Stimulated activated CD4-positive, alpha-beta T cell treated with anti-CD3 and anti-CD28 coated beads, Interleukin-12 subunit alpha, Interleukin-12 subunit beta, amount 100 ng/mL, for 48 hours (primary cell): ENCODE measurements at places on chromosomes 12 and 14.

DNA sequence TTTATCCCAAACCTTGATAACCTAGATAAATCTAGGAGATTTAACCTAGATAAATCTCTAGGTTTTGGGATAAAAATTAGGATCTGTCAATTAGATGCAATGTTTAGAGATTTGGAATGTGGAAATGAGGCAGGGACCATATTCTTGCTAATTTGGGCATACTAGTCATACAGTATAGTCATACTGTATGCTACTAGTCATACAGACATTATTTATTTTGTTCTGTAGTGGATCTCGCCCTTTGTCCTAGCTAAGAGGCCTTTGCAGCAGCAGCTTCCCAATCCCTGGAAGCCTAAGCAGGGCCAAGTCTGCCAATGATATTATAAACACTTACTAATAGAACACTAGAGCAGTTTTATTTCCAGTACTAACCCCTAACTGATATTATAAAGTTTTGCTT, 136.4 kb downstream of the CEP128 start:
- no peak for DNase-seq

DNA sequence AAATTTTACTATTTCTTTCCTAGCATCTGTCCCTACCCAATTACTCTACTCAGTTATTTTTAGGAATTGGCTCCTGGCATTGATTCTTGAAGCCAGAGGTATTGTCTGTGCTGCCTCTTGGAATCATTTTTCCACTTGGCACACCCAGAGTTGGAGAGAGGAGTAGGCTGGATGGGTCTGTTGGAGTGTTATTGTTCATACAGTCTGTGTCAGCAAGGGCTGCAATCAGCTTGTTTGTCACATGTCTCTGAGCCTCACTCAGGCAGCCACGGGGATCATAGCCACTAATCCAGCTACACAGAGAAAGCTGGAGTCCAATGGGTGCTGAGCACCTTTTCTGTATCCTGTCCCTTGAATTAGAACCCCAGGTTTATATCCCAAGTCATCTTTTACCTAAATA, 176.0 kb upstream of the DYRK2 start:
- no peak for DNase-seq

DNA sequence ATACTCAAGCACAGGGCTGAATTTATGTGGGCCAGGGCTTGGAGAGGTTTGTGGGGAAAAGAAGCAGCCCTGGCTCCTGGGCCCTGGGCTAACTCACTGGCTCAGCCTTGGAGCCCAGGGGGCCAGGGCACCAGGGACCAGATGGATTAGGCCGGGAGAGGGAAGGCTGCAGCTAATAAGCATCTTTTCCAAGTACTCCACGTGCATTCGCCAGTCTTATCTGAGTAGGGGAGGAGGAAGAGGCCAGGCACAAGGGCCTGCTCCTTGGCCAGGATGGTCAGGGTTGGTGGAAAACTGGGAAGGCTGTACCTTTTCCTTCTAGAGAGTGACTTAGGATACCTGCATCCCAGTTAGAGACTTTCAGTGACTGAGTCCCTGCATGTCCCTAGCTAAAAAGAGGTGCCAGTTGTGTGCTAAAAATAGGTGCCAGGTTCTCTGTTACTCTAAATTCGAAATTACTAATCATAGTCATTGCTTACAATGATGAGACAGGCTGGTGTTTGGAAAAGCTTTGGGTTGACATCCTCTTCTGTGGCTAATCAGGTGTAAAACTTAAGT, 1.3 kb downstream of the GLRX5 start:
- DNase-seq: no peak

GRCh38 chr12:47067176-47067575, 12.2 kb upstream of the PCED1B start:
- no peak for DNase-seq

DNA sequence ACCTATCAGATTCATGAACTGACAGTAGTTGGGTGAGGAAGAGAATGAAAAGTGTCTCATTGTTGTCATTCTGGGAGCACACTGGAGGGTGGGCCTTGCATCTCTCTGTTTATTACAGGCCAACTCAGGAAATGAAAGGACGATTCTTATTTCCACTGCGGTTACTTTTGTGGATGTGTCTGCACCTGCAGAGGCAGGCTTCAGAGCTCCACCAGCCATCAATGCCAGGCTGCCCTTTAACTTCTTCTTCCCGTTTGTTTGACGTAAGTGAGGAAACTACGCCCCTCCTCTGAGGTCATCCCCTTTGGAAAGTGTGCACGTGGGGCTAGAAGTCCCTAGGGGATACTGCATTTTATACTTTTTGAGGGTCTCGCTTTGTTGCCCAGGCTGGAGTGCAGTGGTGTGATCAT, 33.7 kb downstream of the TCTN1 start:
- no peak for DNase-seq

DNA sequence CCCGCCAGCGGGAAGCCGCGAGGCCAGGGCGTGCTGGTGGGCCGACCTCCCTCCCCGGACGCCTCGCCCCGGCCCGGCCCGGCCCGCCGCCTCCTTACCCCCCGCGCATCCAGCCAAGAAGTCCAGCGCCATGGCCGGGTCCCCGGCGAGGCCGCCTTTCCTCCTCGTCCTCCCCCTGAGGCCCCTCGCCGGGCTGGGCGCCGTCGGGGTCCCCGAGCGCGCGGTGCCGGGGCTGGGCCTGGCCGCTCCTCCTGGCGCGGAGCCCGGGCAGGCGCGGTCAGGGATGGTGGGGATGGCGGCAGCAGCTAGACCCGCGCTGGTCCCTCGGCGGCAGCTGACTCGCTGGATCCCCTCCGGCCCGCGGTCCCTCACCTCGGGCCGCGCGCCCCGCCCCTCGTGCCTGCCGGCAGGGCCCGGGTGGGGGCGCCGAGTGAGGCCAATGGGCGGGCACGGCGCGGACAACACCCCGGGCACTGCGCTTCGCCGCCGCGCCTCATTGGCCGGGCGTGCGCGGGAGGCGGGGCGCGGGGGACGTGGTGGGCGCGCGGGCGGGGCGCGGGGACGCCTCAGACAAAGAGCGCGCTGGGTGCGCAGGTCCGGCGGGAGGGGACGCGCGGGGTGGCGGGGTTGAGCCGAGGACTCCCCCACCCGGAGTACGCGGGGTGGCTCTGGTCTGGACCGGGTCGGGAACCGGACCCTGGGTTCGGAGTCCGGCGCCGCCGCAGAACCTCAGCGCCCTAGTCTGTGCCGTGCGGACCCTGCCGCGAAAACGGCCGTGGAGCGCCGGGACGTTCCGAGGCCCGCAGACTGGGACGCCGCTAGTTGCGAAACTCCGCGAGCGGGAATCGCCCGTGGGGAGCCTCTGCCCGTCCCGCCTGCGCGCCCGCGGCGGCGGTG, at the start of gene SLC25A29:
Gene SLC25A29, minus strand, starts transcription at position 344 of the 897 bp plus-strand sequence. Its CDS starts 212 bp downstream, at position 132.
- peak; percentile 35 for DNase-seq
